ENCODE measurements at places on chromosomes 2 and 18.

DNA sequence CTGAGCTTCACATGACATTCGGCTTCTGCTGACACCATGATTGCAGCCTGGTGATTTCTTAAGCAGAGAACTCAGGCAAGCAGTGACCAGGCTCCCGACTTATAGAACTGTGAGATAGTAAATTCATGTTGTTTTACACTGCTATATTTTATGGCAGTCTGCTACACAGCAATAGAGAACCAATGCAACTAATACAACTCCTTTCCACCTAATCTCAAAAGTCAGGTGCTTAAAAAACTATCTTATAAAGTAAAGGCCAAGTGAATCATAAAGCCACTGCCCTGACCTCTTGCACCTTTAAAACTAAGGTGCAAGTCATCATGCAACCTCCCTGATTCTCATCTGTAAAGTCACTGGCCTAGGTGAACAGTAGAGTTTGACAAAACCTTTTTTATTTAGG is 95.3 kb upstream of the GLS start:
- no peak for DNase-seq

GRCh38 chr18:26524504-26525351 is 23.6 kb downstream of the KCTD1 start:
- no peak for DNase-seq

DNA sequence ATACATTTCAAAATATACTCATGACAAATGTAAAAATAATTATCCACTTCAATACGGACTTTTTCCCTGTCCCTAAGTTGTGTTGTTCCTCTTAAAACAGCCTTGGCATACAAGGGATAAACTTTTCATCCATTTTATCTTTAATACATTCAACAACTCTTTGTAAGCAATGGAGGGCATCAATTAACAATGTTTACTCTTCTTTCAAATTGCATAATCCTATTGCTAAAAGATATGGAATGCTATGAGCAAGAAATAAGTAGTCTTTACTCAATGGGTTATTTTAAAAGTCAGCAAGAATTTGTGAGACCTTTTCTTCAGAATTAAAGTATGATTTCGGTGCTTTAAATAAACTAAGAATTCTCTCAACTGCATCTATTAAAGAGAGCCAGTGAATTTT is 41.9 kb downstream of the SCN9A start:
- DNase-seq = no peak

- no peak for DNase-seq
Observed at GRCh38 chr2:12119841-12120240, 373.4 kb downstream of the LPIN1 start.

- DNase-seq = no peak
Observed at GRCh38 chr2:119402645-119403560, 28.8 kb upstream of the TMEM37 start.

DNA sequence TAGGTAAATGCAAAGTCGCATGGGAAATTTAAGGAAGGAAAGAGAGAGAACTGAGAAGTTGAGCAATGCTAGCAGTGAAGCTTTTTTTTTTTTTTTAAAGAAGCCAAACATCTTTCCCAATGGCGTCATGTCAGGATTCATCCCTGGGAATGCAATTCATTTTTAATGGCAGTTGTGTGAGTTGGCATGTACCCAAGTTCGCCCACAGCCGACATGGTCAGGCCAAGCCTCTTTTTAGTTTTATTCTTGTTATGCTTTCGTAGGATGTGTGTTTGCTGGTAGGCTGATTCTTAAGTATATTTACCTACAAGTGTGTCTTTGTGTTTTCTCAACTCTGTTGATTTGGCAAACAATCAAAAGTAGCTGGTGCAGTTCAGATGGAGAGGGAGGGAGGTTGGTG is 127.6 kb upstream of the ITGA6 start:
- no peak for DNase-seq

DNA sequence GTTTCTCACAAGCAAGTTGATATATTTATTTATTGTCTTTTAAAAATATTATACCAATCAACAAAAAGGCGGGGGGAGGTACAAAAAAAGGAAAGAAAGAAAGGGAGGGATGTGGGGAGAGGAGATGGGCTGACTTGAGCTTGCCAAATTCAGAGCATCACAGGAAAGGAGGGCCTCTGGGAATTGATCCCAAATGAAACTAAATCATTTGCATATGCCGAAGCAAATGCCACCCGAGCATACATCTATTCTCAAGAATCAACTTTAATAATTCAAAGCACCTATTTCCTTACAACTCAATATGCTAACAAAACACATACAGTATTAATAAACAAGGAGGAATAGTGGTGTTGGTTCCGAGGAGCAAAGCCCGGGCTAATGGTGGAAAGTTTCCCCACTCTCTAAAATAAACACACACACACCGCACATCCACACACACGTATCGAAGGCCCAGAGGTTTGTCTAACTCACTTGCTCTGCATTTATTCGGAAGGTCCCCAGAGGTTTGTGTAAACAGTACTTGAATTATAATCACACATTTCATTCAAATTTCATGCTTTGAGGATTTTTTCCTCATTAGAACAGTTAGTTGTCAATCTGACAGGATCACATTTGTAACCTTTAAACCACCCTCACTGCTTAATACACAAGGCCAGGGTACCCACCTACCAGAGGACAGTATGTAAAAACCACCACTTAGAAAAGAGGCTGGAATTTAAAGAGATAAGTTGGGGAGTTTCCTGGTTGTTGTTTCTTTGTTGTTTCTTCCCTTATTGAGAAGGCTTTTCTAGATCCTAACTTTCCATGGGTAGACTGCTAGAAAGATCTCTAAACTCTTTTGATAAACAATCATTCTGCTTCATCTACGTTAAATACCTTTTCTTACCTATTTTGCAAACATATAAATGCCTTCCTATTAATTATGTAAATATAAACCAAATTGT is 264.7 kb downstream of the TCF4 start:
- DNase-seq = no peak

DNA sequence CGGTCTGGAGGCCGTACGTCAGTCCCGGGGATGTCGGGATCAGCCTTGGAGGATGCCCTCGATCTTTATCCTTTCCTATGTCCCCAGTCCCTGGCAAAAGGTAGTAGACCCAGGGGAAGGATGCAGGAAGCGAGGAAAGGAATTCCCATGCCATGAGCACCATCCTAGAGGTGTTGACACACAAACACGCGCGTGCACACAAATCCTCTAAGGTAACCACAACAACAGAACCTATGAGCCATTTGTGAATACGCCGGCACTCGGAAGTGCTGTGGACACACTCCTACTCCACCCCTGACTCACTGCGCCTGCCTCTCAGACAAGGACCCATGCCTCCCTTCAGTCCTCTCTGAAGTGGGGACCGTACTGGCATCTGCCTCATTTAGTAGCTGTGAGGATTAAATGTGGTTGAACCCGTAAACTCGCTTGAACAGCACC is 11.3 kb upstream of the MLPH start:
- peak; percentile 6 for DNase-seq

GRCh38 chr2:224613543-224614286 is 28.6 kb upstream of the CUL3 start:
- DNase-seq = no peak

GRCh38 chr2:227461811-227462461 is 10.0 kb upstream of the AGFG1 start:
- no peak for DNase-seq

GRCh38 chr18:48780201-48780912 is 170.4 kb downstream of the SMAD7 start:
- no peak for DNase-seq

DNA sequence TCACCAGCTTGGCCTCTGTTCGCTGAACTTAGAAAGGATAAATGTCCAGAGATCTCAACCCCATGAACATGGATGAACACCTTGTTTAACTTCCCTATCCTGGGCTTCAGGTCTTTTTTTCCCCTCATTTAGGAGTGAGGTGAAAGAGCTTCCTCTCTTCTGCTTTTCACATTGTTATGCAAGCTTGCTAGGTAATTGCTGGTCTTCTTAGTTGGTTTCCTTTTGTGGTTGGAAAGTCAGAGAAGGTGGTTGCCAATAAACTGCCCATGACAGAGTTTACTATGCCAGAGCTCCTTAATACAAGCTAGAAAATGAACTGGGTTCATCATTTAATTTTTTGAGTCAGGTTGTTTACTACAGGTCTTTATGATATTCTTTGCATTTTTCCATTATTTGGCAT is 16.6 kb downstream of the SLC9A4 start:
- no peak for DNase-seq

GRCh38 chr2:241432824-241433448 is 75.4 kb downstream of the STK25 start:
- no peak for DNase-seq

GRCh38 chr2:226691255-226691654 is 108.4 kb downstream of the IRS1 start:
- DNase-seq = no peak

DNA sequence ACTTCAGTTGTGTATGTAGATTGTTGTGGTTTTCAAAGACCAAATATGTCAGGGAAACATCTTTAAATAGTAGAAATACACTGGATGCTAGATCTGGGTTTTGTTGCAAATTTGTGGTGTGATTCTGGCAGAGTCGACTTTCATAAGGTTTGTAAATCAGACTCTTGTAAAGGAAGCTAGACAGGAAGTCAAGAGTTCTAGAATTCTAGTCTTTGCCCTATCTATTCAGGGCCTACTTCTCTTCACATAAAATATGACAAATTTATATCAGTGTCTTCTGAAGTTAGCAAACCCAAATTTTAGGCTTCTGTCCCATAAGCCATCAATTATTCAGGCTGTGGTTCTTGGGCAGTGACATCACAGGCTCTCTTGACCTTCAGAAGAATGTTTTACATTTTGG is 1579.2 kb upstream of the PIK3C3 start:
- no peak for DNase-seq

DNA sequence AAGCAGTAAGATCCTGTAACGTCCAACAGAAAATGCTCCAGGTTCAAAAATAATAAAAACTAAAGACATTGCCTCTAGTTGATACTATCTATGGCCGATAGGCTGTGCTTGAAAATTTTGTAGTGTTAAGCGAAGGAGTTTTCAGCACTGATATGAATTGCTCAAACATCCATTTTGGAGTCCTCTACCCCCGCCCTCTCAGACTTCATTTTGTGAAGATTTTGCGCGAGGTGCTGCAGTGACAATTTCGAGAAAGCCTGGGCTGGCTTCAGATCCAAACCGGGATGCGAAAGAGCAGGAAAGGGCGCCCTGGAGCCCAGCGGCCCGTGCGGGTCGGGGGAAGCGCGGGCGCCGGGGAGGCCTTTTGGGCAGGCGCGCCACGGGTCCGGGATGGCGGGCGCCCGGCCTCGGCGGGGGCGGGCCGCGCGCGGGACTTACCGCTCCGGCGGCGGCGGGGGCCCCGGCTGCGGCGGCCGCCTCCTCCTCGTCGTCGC is 1.8 kb downstream of the SP3 start:
- no peak for DNase-seq

GRCh38 chr2:28341208-28341891 is 51.3 kb upstream of the FOSL2 start:
- DNase-seq = no peak

GRCh38 chr2:219353129-219353528 is 20.6 kb upstream of the RESP18 start:
- no peak for DNase-seq

DNA sequence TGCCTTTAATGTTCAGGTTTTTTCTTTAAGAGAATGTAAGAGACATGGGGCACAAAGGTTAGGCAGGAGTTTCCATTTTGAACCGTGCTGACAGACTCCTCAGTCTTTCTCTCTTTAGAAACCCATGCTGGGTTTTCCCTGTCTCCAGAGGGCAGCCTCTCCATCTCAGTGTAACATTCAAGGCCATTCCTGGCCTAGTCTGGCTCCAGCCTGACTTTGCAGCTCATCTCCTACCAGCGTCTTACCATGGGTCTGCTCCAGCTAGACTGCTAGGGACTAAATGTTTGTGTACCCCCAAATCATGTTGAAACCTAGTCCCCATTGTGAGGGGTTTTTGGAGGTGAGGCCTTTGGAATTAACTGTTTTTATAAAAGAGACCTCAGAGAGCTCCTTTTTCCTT is 9.8 kb upstream of the CLIP4 start:
- no peak for DNase-seq

DNA sequence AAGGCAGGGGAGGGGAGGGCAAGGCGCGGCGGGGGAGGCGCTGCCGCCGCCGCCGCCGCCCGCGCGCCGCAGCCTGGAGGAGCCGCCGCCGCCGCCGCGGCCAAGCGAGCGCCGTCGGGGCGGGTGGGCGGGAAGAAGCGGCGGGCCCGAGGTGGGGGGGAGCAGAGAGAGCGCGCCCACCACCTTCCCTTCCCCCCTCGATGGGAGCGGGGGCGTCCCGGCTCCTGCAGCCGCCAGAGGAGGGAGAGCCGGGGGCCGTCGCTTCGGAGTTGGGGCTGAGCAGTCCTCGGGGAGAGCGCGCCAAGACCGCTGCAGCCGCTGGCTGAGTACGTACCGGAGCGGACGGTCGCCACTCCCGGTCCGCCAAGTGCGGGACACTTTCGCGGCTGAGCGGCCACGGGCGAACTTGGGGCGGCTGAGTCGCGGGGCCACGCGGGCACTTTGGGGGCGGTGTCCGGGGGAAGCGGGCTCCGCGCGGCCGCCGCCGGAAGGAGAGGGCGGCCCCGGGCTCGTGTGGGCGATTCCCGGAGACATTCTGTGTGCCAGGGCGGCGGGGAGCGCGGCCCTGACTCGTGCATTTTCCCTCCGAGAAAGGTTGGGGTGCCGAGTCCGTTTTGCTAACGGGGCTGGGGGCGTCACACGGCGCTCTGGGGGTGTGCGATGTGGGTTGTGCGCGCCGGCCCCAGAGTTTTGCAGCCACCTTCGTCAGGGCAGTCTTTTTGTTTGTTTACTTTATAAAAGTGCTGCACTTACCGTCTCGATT is at the start of gene NAB1:
Gene NAB1, plus strand, starts transcription at position 49 of the 763 bp plus-strand sequence. CDS start 10,094 bp downstream, outside the sequence.
- peak; percentile 54 for DNase-seq

DNA sequence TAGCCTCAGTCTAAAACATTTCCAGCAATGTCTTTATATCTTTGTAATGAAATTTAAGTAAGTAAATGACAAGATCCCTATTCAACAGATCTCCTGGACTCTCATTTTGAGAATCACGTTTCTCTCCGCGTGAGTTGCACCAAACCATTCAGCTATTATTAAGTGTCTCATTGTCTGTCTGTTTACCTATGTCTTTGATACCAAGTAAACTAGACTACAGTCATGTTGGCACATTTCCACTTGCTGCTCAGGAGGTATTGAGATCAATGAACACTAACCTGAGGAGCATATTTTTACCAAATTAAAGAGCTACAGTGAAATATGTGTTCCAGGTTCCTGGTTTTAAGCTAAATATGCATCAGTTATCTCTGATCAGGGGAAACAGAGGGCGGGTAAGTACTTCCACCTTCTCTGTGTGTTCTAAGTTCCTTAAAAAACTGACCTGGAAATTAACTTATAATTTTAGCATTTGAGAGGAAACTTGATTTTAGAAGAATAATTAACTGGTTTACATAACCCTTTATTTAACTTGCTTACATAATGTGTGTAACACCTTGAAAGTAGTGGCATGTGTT is 125.8 kb downstream of the OSBPL6 start:
- no peak for DNase-seq

Data from T-helper 9 cell (primary cell).